ENCODE measurements at places on chromosomes 2 and 18. TPM values are rescaled to one million over a fixed set of nuclear protein-coding genes. Genes with fewer than 3 reads are reported as not detected.

Gene ACTG2
- total RNA-seq = 365 TPM

Gene UNC80
- total RNA-seq = not detected

Gene SERPINB4
- total RNA-seq = 1.5 TPM

Gene NTSR2
- not detected for total RNA-seq
